Stimulated activated CD8-positive, alpha-beta memory T cell treated with anti-CD3 and anti-CD28 coated beads, Interleukin-15, amount 100 ng/mL, for 24 hours (primary cell): ENCODE measurements at places on chromosomes 12 and 14.
A peak's percentile ranks its signal among the peaks of the same experiment; 100 is the strongest.

DNA sequence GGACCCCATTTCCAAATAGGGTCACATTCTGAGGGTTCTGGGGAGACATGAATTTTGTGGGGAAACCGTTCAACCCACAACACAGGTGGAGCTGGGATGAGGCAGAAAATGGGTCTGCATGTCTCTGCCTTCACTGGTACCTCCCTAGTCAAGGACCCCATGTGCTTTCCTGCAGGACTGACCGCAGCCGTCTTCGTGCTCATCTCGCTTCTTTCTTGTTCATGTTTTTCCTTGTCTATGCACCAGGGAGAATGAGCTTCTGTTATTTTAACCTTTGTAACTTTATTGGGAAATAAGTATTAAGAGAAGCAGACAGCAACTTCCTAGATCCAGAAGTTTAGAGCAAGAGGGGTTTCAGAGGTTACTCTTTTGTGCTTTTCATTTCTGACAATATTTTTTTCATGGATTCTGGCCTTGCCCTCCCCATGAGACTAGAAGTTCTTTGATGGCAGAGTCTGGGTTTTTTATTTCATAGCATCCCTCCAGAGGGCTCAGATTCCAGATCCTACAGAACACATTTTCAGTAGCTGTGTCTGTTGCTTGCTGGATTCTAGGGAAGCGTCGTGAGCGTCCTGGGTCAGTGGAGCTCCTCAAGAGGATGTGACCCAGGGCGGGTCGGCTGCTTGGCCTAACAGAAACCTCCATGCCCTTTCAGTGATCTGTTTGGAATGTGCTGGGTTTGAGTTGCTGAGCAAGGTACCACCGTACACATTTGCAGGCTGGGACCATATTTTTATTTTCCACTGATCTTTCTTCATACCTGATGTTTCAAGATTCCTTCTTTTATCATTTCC, 104.2 kb downstream of the ADGRD1 start:
- DNase-seq, result no peak

- DNase-seq, result no peak
Measured at GRCh38 chr14:93744876-93745275, 43.4 kb downstream of the PRIMA1 start.

DNA sequence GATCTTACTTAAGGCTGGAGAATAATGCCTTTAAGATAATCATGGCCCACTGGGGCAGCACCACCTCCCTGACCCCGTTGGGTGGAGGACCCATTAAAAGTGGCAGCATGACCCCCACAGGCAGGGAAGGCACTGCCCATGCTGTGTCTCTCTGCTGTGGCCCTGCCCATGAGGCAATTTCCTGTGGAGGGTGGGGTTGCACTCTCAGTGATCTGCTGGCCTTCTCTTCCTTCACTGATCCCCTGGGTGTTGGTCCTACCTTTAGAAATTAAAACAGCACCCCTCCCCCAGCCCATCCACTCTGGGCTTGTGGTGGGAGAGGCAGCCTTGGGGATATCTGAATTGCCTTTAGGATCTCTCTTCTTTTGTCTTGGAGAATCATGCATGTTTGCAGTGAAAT, 17.3 kb downstream of the KLRK1 start:
- DNase-seq, result no peak

DNA sequence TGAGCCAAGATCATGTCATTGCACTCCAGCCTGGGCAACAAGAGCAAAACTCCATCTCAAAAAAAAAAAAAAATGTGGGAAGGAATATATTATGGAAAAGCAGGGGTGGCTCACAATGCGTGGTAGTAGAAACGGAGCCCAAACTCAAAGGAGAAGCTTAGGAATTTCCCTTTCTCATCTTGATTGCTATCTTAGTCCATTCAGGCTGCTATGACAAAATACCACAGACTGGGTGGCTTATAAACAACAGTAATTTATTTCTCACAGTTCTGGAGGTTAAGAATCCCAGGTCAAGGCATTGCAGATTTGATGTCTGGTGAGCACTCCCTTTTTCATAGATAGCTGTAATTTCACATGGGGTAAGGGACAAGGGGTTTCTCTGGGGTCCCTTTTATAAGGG, 153.8 kb upstream of the KRR1 start:
- DNase-seq, result no peak

- no peak for DNase-seq
Measured at GRCh38 chr12:108282676-108283075, 56.4 kb downstream of the CMKLR1 start.

DNA sequence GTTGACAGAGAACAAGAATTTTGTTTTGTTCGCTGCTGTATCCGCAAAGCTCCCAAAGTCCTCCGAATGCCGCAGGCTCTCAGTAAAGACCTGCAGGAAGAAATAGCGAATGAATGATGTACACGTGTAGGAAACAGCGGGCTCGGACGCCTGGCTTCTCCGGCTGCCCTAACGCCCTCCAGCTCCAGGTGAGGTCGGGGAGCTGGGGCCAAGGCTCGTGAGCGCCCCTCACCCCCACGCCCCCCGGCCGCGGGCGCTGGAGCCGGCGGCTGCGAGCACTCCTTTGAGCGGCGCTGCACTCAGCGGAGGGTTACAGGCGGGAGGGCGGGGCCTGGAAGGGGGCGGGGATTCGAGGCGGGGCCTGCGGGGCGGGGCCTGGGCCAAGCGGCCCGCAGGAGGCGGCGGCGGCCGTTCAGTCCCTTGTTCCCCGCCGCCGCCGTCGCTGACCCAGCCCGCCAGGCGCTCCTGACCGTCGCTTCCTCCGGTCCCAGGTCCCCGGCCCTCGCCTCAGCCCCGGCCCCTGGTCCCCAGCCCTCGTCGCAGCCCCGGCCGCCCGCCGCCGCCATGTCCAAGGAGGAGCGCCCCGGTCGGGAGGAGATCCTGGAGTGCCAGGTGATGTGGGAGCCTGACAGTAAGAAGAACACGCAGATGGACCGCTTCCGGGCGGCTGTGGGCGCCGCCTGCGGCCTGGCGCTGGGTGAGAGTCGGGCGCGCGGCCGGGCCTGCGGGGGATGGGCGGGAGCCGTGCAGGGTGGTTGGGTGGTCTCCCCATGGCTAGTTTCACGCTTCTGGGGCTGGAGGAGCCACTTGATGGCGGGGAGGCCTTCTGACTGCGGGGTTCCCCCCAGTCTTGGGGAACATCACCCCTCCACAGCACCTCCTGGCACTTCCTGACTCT, at the start of gene AACS:
TSS of gene AACS (plus strand) at position 415 of the 898 bp plus-strand sequence. CDS start at position 565, 150 bp downstream.
- DNase-seq, result peak; percentile 63

- DNase-seq, result peak; percentile 20
Measured at GRCh38 chr12:104790296-104791125, 167.6 kb downstream of the SLC41A2 start.

- DNase-seq, result no peak
Measured at GRCh38 chr12:22874151-22874550, 249.2 kb downstream of the ETNK1 start.
